ENCODE measurements at places on chromosomes 6 and 20.

GRCh38 chr6:47111685-47112084 is 69.6 kb upstream of the ADGRF1 start:
- DNase-seq, result peak; percentile 35

DNA sequence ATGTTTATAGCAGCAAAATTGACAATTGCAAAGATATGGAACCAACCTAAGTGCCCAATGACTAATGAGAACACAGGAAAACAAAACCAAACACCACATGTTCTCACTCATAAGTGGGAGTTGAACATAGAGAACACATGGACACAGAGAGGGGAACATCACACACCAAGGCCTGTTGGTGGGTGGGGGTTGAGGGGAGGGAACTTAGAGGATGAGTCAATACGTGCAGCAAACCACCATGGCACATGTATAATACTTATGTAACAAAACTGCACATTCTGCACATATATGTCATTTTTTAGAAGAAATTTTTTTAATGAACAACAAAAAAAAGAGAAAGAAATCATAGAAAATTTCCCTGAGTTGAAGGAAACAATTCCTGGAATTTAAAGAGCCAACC is 3.9 kb downstream of the EPM2A start:
- DNase-seq, result peak; percentile 24

GRCh38 chr20:14782731-14783130 is 445.3 kb upstream of the FLRT3 start:
- no peak for DNase-seq

DNA sequence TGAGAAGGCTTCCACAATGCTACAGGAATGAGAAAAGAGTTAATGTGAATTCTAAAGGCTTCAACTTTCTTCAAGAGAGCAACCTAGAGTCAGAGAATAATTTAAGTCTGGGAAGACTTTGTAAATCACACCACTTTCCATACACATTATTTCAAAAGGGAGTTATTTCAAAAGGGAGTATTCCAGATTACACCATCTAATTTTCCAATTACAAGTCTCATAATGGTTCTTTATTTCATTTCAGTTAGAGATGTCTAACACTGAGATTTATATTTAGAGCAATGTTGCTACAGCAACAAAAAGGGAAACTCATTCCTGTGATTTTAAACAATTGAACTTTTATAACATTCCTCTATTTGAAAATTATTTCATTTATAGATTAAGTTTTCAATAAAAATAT is 98.8 kb upstream of the DST start:
- no peak for DNase-seq

DNA sequence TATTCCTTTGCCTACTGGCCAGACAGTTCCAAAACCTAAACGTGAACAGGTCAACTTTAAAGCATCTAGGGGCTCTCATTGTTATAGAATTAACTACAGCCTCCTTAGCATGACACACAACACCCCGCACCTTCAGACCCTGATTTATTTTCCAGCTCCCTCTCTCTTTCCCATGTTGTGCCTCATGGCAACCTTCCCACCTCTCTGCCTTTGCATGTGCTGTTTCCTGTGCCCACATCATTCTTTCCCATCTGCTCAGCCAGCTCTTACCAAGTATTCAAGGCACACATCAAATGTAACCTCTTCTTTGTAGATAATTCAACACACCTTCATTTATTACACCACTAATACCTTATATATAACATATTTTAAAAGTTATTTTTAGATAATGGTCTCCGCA is 291.0 kb downstream of the COL12A1 start:
- no peak for DNase-seq

- no peak for DNase-seq
Observed at GRCh38 chr20:25692499-25692898, 4.2 kb downstream of the ZNF337 start.
